ENCODE measurements at places on chromosomes 6 and 20. TPM values are rescaled to one million over a fixed set of nuclear protein-coding genes. Genes with fewer than 3 reads are reported as not detected.

GRCh38 chr6:52395969-52396368 lies 24.2 kb upstream of the EFHC1 start:
- no peak for DNase-seq

GRCh38 chr20:45269754-45270270 lies 15.4 kb upstream of the SLPI start:
- DNase-seq: no peak

DNA sequence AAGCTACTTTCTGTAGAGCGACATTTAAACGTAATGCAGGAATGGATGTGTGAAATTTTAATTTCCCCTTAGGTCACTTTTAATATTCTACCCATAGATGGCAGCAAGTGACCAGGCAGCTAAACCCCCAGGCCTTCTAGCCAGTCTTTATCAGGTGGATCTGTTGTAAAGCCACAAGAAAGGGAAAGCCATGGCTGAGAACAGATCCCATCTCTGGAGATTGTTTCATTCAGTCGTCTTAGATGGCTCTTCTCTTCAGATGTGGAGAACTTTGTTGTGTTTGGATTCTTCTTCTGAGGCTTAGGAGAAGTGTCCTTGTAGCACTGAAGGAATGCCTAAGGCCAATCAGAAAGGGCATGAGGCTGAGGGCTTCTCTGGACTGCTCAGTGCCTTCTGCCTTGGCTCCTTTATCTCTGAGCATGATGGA lies 15.8 kb upstream of the RNF182 start:
- DNase-seq: no peak

DNA sequence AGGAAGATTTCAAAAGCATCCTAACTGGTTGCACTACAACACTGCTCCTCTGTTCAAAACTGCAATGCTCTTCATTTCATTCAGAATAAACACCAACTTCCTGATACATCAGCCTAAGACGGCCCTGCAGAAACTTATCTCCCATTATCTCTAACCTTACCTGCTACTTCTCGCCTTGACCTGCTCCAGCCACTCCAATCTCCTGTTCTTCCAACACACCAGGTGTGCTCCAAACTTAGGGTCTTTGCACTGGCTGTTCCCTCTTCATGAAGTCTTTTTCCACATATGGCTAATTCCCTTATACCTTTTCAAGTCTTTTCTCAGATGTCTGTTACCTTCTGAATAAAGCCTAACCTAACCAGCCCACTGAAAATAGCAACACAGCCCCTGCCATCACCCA lies 32.1 kb downstream of the PHIP start:
- no peak for DNase-seq

DNA sequence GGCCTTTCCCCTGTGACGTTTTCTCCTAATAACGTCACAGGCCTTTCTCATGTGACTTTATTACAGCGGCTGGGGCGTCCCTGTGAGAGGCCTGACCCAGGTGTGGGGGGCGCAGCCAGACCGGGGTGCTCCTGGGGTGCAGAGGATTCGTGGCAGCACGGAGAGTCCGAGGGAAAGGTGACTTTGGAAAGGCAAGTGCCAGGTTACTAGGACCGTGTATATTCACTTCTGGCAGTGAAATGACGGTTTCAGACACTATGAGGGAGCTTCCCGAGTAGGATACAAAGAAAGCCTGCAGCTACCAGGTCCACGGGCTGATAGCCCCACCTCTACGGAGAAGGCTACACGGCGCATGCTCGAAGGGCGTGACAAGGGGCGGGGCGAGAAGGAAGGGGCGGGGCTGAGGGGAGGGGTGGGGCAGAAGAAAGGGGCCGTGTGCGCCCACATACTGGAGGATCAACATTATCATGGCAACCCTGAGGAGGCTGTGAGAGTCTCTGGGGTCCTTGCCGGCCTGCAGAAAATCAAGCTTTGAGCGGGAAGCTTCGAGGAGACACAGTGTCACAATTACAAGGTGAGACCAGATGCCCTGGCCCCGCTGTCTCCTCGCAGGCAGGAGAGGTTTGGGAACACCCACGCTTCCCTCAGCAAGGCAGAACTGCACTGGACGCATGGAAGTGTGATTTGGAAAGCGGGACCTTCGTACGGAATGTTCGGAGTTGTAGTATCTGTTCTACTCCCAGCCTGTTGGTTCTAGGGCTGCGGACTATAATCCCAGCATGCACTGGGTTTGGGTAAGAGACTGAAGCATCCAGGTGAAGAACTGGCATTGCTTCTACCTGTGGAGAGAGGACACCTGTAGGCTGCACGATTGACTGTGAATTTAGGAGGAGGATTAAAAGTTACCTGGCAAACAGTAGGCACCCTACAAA lies 54.4 kb upstream of the ZNF337 start:
- DNase-seq: peak; percentile 25

- DNase-seq: no peak
These were observed 66.2 kb downstream of the ROS1 start for GRCh38 chr6:117359581-117359980.

DNA sequence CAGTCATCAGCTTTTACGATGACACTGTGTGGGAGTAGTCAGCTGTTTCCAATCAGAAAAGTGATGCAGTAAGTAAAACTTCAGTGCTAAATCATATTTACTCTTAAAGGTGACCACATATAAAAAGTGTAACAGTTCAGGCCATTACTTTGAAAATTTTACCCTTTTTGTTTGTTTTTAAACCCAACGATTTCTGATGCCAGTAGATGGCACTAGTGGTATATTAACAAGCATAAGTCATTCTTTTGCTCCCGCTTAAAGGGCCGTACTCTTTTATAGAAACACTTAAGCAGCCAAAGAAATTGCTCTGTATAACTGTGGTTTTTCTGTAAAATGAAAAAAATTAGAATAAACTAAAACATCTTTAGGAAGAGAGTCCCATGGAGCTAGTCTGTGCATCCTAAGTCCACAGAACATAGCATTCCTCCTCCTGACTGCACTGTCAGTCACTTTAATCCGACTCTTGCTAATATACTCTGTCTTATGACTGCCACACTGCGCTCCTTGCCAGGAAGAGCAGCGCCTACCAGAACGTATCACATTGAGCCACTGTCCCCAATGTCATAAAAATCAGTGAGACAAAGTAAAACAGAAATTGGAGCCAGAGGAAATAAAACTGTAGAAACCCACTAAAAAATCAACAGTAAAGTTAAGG lies 25.0 kb downstream of the HEBP2 start:
- DNase-seq: no peak

DNA sequence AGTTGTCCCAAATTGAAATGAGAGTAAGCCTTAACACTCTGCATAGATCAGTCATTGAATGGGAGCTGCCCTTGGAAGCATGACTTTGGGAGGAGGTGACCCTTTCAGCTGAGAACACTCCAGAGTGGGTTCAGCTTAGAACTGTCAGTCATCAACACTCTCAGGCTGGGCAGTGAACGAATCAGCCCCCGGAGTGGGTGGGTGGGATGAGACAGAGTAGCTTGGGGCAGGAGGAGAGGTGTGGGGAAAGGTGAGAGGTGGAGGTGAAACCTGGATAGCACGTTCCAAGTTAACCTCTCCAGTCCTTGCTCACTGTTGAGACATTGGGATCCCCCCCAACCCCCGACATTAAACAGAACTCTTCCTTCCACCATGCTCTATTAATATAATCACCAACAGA lies 55.3 kb upstream of the TPD52L1 start:
- DNase-seq: no peak

GRCh38 chr6:29553268-29554057 lies 6.1 kb downstream of the UBD start:
- DNase-seq: peak; percentile 54

DNA sequence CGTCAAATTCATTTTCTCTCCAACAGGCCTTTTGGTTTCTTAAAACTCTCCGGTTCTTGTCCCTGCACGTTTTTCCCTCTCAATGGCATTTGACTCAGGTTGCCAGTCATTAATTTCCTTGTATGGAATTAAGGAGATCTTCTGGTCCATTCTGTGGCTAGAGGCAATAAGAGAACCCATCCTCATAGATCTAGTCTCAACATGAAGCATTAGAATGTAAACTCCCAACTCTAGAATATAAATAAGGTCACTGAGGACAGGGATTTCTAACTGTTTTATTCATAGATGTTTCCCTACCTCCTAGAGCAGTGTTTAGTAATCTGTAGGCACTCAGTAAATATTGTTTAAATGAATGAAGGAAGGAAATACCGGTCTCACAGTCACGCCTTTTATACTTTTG lies 185.2 kb upstream of the FLRT3 start:
- DNase-seq: no peak

GRCh38 chr20:23435626-23436539 lies 3.6 kb upstream of the CSTL1 start:
- no peak for DNase-seq

- DNase-seq: no peak
These were observed 241.8 kb downstream of the ANKRD60 start for GRCh38 chr20:57986666-57987065.

- no peak for DNase-seq
These were observed 84.0 kb downstream of the HFE start for GRCh38 chr6:26170951-26171841.

DNA sequence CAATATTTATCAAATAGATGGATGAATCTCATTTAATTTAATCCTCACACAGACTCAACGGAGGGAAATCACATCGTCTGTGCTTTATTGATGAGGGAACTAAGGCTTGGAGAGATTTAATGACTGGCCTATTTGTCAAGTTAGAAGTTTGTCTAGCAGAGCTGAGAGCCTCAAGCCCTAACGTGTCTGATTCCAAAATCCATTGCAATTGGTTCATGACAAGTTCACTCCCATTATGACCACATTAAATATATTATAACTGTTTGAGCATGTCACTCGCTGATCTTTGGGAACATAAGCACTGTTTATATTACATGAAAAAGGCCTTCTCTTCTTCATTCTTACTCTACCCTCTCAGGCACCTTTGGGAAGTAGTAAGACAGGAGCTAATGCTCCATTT lies 89.4 kb upstream of the SIRPA start:
- no peak for DNase-seq

GRCh38 chr6:166850677-166851076 lies 105.7 kb downstream of the RNASET2 start:
- DNase-seq: no peak

- no peak for DNase-seq
These were observed 25.7 kb upstream of the RHAG start for GRCh38 chr6:49662231-49662891.

DNA sequence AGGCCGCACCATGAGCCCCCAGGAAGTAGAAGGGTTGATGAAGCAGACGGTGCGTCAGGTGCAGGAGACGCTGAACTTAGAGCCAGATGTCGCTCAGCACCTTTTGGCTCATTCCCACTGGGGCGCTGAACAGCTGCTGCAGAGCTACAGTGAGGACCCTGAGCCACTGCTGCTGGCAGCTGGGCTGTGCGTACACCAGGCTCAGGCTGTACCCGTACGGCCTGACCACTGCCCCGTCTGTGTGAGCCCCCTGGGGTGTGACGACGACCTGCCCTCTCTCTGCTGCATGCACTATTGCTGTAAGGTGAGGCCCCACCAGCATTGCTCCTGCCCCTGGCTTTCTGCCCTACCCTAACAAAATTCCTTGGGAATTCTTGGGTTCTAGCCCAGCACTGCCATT lies 13.1 kb downstream of the DNPH1 start:
- DNase-seq: no peak

GRCh38 chr6:31462964-31463870 lies 34.7 kb upstream of the MICB start:
- DNase-seq: peak; percentile 77

DNA sequence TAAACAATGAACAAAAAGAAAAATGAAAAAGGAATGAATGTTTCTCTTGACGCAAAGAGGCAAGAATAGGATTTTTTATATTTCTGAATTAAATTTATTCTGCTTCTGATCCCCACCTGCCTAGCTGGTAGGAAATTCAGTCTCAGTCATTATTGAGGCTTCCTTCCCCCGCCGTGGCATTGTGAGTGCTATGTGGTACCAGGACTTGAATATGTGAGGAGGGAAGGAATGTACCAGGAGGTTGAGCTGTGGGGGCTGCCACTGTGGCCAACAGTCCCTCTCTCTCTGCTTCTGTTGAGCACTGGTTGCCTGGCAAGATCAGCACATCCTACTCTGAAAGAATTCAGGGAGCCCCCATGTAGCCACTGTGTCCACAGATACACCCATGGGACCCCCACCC lies 368.1 kb upstream of the JARID2 start:
- DNase-seq: no peak

DNA sequence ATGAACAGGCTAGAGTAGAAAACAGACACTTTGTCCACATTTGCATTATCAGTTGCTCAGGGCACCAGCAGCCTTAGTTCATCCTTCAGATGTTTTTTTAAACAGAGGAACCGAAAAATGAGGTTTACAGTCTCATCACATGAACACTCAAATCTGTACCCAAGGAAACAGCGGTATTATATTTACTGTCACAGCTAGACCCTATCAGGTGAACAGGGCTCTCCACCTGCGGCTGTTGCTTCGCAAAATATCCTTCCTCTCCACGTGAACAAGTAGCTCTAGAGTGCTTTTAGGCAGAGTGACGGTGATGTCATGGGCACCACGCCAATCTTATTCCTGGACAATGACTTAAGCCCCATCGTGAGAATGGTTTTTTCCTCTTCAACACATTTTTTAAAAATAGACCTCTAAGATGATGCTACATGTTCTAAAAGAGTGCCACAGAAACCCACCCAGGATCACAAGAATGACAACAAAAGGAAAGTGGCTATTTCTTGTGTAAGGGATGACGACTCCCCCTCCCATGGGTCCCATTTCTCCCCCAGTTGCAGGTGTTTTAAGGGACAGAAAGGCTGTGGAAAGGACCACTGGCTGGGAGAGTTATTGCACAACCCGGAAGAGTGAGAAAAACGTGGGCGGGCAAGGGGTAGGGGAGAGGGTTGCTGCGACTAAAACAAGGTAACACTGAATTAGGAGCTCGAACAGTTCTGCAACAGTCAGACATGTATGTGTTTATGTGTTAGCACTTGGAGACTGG lies 77.7 kb downstream of the EFHC1 start:
- DNase-seq: no peak

GRCh38 chr6:81812401-81812800 lies 59.9 kb upstream of the TENT5A start:
- DNase-seq: no peak

DNA sequence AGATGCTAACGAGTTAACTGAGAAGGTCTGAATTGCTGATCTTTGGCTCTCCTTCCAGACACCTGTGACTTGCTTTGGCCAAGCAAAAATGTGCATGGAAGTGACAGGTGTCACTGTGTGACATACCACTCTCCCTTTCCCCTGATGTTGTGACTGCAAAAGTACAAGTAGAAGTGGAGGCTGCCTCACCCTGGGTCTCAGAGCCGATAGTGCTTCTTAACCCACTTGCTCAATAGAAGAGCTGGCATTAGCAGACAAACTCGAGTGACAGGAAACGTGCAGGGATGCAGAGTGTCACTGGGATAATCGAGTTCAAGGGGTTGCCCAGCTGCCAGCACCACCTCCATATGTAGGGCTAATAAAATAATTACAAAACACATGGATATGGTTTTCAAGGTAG lies 16.4 kb upstream of the SPO11 start:
- no peak for DNase-seq

GRCh38 chr6:128606611-128607010 lies 86.2 kb upstream of the PTPRK start:
- no peak for DNase-seq

The EHMT2 gene
- 83.9 TPM for total RNA-seq

The GRM1 gene
- total RNA-seq: 22.3 TPM

The FRMD1 gene
- not detected for total RNA-seq

The RIPPLY2 gene
- total RNA-seq: 12.9 TPM

The GHRH gene
- not detected for total RNA-seq

The HLA-DQA2 gene
- 0.16 TPM for total RNA-seq

The SYCP2 gene
- total RNA-seq: 4.1 TPM

The DDO gene
- total RNA-seq: 0.16 TPM

The PRL gene
- total RNA-seq: not detected

The BPIFB2 gene
- 0.31 TPM for total RNA-seq

The OXT gene
- total RNA-seq: not detected

The RCAN2 gene
- total RNA-seq: 7.0 TPM

The LZTS3 gene
- total RNA-seq: 12.0 TPM

The BEND6 gene
- 27.1 TPM for total RNA-seq

The GRIK2 gene
- 82.7 TPM for total RNA-seq

Data from occipital lobe (tissue), 3 donors.